ENCODE measurements at places on chromosomes 3 and 15.

DNA sequence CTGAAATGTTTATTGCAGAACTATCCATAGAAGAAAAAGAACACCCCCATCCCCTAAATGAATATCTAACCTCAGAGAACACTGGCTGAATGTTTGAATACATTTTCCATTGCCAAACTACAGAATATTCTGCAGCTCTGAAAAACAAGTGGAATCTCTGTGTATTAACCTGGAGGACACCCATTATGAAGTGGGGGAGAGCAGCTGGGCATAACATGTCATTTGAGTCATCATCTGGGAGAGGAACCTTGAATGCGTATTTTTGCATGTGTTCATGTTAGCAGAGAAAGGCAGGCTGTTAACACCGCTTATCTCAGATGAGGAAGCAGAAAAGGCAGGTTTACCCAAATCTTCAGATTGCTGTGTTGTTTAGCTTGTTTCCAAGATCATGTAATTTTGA lies 31.5 kb downstream of the ESYT3 start:
- ATAC-seq: no peak

DNA sequence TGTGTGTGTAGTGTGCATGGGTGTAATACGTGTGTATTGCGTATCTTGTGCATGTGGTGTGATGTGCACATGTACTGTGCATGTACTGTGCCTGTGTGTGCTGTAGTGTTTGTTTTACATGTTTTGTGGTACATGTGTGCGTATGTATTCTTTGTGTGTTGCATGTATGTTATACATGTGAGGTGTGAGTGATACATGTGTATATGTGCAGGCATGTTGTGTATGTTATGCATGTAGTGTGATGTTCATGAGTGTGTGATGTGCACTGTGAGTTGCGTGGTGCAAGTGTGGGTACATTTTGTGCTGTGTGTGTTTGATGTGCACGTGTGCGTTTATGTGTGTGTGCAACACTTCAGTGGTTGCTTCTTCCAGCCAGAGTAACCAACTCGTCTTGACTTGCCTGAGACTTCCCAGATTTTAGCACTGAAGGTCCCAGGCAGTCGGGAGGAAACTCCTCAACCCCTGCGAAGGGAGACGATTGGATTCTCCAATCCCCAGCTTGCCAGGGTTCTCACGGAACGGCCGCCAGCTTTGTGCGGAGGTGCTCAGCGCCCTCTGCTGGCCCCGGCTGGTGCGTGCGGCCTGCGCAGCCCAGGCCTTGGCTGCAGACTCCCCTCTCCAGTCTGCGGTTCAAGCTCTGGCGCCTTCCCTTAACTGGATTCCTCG lies 3.6 kb downstream of the GALNT15 start:
- peak; percentile 86 for ATAC-seq

- ATAC-seq: no peak
These were observed 115.8 kb downstream of the PLCH1 start for GRCh38 chr3:155629056-155629455.

DNA sequence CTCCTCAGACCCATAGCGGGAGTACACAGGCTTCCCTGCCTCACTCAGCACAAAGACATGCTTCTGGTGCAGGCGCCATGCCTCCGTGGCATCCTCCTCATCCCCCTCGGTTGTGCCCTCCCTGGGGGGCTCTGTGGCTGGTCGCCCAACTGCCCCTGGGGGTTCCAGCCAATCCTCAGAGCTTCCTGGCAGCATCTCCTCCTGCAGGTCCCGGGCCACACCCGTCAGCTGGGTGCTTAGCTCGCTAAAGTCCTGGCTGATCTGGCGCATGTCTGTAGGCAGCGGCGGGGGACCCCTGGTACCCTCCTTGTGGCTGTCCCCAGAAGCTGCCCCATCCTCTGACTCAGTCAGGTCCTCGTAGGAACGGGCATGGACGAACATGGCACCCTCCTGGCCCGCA lies 7.9 kb upstream of the MST1R start:
- ATAC-seq: no peak

DNA sequence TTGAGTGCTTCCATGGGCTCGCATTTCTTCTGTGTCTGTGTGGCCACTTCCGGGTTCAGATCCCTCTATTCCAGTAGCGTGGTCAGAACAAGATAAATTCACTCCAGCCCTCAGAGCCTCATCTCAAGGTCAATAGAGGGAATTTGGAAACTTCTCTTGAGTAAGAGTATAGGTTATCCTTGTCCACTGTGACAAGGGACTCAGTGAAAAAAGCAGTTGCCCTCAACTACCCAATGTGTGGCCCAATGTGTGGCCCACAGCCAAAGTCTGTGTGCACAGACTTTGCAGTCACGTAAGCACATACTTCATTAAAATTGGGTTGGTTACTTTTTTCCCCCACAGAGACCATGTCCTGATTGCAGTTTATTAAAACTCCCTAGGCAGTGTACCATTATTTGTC lies 305.6 kb upstream of the SEMA6D start:
- no peak for ATAC-seq

- ATAC-seq: no peak
These were observed 426.3 kb downstream of the MECOM start for GRCh38 chr3:169237201-169237600.

DNA sequence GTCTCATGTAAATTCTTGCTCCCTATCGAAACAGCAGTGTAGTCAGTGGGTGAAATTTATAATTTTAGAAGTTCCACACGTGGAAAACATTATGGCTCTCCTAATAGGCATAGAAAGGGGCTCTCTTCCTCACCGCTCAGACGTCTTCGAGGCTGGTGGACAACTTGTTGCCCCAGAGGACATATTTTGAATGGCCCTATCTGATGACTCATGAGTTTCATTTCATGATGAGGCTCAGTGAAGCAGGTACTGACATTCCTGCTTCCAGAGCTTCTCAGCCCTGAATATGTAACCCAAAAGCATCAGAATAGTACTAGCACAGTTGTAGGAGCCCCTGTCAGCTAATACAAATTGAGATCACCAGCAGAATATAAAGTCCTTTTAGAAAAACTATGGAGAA lies 117.9 kb downstream of the HERC1 start:
- ATAC-seq: no peak

GRCh38 chr3:194007592-194008337 lies 128.2 kb upstream of the HES1 start:
- ATAC-seq: no peak

DNA sequence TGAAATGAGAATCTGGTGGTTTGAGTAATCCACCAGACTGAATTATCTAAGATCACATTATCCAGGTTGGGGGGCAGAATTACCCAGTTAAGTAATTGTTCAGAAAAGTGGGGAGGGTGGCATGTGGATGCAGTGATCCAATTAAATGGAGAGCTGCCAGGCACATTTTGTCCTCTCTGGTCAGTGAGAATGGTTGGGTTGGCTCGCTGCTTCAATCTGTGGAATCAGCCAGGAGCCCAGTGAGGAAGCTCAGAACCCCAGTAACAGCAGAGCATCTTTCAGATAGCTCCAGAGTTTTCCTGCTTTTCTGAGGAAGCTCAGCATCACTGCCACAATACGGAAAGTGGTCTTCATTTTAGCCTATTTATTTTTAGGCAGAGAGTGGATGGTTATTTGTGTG lies 6.4 kb upstream of the EXOG start:
- ATAC-seq: no peak

DNA sequence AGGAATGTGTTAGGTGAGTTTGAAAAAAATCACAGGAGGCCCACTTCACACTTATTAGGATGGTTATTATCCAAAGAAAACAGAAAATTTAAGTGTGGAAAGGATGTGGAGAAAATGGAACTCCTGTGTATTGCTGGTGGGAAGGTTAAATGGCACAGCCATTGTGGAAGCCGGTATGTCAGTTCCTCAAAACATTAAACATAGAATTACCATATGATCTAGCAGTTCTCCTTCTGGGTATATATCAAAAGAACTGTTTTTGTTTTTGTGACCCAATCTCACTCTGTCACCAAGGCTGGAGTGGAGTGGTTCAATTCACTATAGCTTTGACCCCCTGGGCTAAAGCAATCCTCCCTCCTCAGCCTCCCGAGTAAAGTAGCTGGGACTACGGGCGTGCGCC lies 10.4 kb upstream of the ZFYVE19 start:
- ATAC-seq: no peak

DNA sequence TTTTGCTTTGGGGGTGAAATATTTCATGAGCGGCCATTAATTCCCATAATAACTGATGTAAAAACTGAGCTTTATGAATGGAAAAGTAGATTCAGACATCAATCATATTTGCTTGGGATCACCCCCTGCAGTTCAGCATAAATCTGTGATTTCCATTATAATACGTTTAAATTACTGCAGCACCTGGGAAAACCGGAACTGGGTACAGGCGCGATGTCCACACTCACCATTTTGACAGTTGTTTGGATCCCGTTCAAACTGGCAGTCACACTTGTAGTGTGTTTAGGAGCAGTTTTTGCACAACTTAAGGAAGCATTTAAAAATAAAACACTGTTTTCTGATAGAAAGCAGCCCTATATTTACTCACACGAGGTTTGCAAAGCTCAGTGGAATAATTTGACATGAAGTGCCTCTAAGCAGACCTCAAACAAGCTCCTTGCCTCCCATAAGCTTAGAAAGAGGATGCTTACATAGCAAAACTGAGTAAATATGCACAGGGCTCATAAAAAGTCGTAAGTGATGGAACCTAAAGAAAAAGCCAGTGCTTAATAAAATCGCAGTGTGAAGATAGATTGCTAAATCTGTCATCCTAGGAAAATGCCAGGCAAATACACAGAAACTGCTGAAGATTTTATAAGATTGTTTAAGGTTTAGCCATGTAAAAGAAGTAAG lies 377.6 kb downstream of the PTPRG start:
- no peak for ATAC-seq

- ATAC-seq: peak; percentile 85
These were observed 97.7 kb upstream of the P2RY1 start for GRCh38 chr3:152737021-152737908.

- ATAC-seq: peak; percentile 50
These were observed 51.9 kb upstream of the CDIN1 start for GRCh38 chr15:36527235-36528162.

DNA sequence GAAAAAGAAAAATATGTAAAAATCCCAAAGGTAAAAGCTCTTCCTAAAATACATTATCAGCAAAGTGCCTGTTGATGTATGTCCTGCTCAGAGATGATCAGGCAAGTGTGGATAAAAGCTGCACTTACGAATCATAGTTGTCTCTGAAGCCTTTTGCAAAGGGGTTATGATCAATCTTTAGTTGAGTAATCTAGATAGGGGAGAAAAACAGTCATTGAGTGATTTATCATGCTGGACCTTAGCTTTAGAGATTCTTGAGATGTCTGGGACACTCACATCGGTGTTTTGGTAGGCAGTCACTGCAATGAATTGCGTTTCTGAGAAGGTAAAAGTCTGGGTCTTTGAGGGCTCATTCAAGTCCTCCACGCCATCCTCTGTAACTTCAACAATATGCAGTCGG lies 3.7 kb downstream of the EOMES start:
- no peak for ATAC-seq

- no peak for ATAC-seq
These were observed 75.2 kb downstream of the NEK10 start for GRCh38 chr3:27293939-27294338.

DNA sequence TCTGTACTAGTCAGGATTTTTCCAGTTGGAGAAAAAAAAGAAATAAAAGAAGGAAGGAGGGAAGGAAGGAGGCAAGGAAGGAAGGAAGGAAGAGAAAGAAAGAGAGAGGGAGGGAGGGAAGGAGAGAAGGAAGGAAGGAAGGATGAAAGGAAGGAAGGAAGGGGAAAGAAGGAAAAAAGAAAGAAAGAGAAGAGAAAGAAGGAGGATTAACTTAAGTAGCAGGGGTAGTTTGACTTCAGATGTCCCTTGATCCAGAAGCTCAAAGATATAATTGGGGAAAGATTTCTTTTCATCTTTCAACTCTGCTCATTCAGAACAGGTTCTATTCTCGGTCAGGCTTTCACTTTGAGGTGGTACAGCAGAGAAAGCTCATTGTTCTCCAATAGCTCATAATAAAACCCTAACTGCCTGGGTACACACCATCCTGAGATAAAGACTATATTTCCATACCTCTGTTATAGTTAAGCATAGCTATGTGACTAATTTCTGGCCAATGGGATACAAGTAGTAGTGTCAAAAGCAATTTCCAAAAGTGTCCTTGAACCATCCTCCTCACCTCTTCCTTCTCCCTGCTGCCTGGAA lies 23.5 kb upstream of the STT3B start:
- no peak for ATAC-seq

DNA sequence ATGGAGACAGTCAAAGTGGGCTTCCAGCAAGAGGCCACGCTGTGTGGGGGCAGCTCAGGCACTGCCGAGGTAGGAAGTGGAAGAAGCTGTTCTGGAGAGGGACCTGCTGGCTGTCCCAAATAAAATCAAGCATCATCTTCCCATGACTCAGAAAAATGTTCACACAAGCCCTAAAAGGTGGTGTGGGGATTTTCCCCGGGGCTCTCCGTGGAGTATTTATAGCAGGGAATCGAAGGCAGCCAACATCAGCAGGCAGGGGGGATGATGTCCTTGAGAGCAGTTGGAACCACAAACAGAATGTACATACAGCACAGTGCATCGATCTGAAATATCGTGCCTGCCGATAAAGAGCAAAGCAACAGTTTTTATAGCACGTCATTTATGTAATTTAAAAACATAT lies 27.6 kb downstream of the PRR23E start:
- ATAC-seq: no peak

DNA sequence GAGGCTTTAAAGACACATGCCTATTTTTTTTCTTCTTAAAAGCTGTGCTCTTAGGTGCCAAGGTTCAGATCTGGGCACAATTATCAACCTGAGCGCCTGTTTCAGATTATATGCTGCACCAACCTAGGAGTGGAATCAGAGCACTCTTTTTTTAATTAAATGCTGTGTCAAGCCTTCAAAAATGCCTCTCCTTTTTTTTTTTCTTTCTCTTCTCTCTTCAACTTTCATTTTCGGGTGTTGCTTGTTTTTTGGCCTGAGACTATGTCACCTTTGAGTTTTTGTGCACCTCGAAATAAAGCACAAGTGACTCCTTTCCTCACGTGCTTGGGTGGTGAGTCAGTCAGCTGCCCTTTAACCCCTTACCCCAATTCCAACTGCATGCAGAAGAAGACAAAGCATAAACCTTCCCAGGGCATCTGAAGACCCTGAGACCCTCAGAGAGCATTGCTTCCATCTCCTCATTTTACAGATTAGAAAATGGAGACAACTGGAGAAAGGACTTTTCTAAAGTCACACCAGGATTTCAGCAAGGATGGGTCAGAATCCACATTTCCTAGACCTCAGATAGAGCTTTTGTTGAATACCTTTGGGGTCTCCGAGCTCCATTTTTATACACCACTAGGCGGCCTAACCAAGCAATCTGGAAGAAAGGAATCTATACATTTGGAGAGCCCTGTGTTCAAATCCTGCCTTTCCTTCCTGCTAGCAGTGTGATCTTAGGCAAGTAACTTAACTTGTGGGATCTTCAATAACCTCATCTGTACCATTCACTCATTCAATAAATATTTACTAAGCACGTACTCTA lies 631 bp upstream of the PRICKLE2 start:
- ATAC-seq: no peak

GRCh38 chr3:172262991-172263608 lies 185.2 kb downstream of the GHSR start:
- no peak for ATAC-seq

DNA sequence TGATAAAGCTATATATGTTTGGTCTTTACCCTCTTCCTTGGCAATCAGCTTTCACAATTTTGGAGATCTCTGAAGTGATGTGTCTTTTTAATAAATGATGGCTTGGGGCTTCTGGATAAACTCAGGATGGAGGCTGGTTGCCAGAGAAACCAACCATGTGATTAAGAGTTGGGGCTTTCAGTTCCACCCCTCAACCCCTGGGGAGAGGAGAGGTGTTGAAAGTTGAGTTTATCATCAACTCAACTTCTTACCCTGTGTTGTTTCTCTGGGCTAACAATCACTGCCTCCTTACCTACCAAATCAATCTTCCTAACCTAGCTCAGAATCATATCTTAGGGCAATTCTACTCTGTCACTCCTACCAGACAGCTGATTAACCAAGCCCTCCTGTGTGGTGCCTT lies 735.8 kb downstream of the ZPLD1 start:
- no peak for ATAC-seq
